A172 (cell line): ENCODE measurements at places on chromosomes 2 and 18.

- DNase-seq = no peak
Measured at GRCh38 chr2:237732070-237732469, 66.5 kb upstream of the RBM44 start.

GRCh38 chr2:201618744-201619662 is 24.3 kb downstream of the TMEM237 start:
- no peak for DNase-seq

DNA sequence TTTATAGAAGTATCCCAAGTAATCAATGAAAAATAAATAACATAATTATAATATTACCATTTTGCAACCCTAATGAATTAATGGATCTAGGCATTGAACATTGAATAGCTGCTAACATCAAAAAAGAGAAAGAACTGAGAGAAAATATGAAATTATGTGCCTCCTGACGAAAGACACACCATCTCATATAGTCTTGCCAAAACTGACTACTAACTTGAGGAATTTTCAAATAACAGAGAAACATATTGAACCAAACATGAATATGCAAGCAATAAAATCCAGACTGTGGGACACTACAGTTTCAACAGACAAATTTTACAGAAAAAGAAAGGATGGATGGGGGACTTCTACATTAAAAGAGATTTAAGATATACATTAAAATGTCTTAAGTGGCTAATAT is 165.7 kb downstream of the WDPCP start:
- DNase-seq = no peak

- peak; percentile 21 for DNase-seq
Measured at GRCh38 chr2:46521215-46521683, 41.9 kb downstream of the TMEM247 start.

- DNase-seq = no peak
Measured at GRCh38 chr18:79197531-79197930, 128.3 kb downstream of the ATP9B start.

DNA sequence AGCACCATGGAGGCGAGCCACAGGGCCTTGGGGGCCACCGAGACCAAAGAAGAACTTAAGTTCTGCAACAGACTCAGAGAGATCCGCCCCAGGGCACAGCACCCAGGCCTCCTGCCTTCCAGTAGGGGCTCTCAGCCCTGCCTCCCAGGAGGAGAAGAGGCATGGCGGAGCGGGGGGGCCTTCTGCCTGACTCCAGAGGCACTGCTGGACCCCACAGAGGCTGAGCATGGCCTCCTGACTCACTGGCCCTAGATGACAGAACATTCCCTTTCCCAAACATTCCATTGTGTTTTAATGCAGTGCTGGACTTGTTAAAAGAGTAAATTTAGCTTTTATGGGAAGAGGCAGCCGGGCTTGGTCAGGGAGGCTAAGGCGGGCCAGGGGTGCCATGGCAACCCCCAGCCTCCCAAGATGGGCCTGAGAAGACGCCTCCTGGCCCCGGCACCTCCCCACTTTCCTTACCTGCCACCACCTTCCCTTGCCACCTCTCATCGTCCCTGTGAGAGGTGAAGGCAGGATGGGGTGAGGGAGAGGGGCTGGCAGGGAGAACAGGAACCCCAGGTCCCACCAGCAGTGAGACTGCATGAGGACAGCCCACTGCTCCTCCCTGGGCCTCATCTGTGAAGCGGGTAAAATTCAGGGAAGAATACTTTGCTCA is 65.4 kb downstream of the SMAD7 start:
- DNase-seq = no peak

GRCh38 chr18:48973731-48974130 is 23.0 kb upstream of the SMAD7 start:
- no peak for DNase-seq

DNA sequence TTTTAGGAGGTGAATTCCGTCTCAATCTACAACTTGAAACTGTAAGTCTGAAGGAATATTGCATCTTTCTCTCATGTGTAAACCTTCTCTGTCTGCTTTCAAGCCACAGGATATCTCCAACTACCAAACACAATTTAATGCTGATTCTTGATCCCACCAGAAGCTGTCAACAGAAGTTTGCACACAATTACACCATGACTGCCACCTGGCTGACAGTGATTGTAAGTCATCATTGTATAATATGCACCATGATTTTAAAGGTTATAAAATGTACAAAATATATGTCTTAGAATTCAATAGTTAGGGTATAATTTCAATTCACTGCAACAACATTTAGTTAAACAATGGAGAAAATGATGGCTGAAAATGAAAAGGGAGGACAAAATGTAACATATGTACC is 18.4 kb downstream of the PREPL start:
- peak; percentile 4 for DNase-seq

- peak; percentile 36 for DNase-seq
Measured at GRCh38 chr18:35311496-35311895, 21.5 kb upstream of the ZSCAN30 start.
